GDM1 (cell line): ENCODE measurements at places on chromosomes 2 and 18.
A peak's percentile ranks its signal among the peaks of the same experiment; 100 is the strongest.

GRCh38 chr2:234980451-234981187, 28.8 kb downstream of the SH3BP4 start:
- DNase-seq: no peak

GRCh38 chr2:233064530-233065199, 4.5 kb downstream of the INPP5D start:
- no peak for DNase-seq

DNA sequence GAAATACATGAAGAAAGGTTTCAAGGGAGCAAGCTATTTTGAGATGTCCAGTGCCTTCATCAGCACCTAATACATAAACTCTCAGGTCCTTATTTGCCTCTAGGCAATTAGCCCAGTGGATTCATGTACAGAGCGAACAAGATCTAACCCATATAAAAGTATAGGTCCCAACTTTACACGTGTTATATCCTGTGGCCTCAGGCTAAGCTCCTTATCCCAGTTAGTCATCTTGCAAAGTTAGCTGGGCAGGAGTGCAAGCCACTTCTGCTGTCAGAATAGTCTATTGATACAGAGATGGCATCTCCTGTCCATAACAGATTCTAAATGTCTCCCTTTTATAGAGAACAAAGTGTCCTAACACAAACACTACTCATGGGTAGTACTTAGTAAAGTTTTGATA, 203.9 kb upstream of the PIK3C3 start:
- no peak for DNase-seq

- DNase-seq: no peak
Observed at GRCh38 chr2:41932241-41933045, 115.4 kb upstream of the PKDCC start.

GRCh38 chr2:233456111-233456510, 101.8 kb downstream of the DGKD start:
- DNase-seq: no peak

DNA sequence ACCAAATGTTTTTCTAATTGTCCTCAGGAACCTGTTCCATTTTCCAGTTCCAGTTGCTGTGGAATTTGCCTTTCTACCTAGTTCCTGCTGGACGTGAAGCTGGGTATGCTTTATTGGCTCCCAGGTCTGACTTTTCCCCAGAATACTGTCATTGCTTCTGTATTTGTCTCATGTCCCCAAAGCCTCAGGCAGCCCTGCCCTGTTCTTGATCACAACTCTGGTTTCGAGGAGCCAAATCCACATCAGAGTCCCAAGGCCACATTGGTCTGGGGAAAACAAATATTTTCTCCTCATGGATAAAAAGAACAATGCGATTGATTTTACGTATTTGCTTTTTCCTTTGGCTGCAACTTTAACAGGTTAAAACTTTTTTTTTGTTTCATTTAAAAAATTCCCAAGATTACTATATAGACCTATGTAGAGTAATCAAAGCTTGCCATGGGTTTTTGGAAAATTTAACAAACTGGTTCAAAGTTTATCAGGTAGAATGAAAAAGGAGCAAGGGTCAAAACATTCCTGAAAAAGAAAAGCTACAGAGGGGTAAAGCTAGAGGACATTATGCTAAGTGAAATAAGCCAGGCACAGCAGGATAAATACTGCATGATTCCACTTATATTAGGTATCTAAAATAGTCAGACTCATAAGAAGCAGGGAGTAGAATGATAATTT, 85.2 kb downstream of the MDH1 start:
- DNase-seq: no peak

DNA sequence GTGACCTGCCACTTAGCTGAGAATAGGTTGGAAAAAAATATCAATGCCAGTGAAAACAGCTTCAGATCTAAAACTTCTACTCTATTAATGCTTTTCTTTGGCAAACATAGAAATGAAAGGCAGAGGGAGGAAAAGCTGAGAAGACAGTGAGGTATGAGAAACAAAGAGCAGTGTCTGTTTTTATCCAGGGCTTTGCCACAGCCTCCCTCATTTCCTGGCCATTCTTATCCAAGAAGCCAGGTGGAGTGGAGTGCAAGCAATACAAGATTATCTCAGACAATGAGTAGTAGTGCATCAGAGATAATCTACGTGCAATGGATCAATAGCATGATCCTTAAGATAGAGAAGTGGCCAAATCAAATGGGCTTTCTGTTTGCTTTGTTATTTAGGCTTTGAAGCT, 808.7 kb upstream of the PIK3C3 start:
- DNase-seq: no peak

- DNase-seq: no peak
Observed at GRCh38 chr18:42174909-42175308, 219.9 kb downstream of the PIK3C3 start.

DNA sequence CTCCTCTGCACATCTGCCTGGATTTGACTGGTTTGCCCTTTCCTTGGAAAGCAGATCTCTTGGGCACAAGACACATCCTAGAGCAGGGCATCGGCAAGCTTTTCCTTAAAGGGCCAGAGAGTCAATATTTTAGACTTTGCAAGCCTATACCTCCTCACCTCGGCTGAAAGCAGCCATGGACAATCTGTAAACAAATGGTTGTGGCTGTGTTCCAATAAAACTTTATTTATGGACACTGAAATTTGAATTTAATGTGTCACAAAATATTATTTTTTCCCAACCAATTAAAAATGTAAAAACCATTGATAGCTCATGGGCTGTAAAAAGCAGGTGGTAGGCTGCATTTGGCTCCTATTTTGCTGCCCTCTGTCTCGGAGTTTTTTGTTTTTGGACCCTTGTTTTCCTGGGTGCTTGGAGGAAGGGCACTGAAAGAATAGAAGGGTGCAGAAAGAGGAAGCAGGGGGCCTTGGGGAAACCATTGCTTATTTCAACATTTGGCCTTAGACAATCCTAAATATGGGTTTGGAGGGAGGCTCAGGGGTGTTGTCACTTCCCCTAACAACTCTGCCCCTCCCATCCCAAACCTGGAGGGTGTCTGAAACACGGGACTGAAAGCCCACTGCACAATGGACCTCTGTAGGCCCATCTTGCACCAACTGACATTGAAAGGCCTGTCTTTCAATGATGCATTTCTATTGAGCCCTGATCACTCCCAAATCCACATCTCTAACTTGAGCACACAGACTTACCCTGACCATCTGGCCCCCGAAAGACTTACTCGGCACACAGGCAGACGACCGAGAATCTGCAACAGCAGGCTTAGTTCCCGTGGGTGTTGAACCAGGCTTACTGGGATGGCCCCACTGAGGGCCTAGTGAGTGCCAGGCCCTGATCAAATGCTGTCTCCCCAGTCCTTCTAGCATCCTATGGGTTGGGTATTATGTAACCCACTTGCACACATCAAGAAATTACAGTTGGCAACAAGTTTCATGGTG, 7.1 kb upstream of the ZFP36L2 start:
- DNase-seq: no peak

GRCh38 chr18:29250259-29250658, 1073.3 kb upstream of the CDH2 start:
- no peak for DNase-seq

DNA sequence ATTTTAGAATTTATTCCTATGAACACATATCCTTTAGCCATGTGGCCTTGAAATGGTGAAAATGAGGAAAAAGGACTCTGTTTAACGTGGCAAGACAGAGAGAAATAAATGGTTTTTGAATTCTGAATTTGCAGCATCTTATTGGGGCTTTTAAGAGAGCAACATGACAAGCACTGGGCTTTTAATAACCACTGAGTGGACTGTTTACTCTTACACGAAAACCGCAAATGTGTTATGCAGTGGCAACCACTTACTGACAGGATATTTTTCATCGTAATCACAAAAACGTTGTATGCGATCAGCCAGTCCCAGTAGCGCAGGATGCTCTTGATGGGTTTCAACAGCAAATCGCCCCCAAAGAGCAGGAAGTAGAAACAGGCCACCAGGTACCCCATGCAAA, 226.6 kb downstream of the NAPG start:
- no peak for DNase-seq

DNA sequence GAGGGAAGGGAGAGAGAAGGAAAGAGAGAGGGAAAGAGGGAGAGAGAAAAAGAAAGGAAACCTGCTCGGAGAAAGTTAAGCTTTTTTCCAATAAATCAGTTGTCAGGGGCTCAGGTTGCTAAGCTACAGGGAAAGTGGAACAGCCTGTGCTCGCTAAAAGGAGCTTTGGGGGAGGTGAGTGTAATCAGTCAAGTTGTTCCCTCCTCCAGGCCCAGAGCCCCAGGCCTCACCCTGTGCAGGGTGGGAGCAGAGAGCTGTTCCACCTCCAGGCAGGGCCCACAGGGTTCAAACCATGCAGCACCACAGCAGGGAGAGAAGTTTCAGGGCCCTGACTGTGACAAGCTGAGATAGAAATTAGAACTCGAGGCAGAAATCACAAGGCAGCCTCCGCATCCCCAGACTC, 56.4 kb upstream of the PPP1CB start:
- no peak for DNase-seq

GRCh38 chr2:151843691-151844061, 15.5 kb upstream of the ARL5A start:
- DNase-seq: no peak

GRCh38 chr2:226799211-226799975, at the start of gene IRS1:
IRS1 (minus strand) TSS chr2:226799820; CDS start chr2:226798738, 1,082 bp downstream.
- DNase-seq: no peak

GRCh38 chr18:31490387-31490786, 7.6 kb upstream of the DSG2 start:
- DNase-seq: no peak

DNA sequence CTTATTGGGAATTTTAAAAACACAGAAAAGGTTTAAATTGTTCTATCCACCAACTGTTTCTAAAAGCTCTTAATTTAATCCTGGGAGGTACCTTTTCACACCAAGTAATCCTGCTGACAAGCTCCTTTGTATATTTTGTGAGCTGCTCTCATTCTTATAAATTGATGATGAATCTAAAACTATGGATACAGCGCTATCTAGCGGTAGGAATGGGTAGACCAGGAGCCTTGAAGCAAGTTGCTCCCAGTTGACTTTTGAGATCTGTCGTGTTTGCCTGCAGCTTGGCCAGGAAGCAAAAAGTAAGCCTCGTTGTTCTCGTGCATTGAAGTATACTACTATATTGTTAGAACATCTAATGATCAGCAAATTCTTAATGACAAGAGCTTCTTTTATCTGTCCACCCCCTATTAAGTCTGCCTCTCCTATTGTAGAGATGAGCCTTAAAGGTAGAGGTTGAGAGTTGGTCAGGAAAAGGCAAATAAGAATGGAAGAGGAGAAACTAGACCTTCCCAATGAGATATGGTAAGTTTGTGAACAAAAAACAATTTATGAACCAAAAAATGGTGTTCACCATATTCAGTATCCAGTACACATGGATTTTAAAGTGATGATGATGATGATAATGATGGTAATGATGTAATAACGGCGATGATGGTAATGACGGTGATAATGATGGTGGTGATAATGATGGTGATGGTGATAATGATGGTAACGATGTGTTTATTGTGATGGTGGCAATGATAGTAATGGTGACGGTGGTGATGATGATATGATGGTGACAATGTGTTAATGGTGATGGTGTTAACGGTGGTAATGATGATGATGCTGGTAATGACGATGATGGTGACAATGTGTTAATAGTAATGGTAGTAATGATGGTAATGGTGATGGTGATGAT, 212.1 kb upstream of the NCKAP5 start:
- peak; percentile 31 for DNase-seq

DNA sequence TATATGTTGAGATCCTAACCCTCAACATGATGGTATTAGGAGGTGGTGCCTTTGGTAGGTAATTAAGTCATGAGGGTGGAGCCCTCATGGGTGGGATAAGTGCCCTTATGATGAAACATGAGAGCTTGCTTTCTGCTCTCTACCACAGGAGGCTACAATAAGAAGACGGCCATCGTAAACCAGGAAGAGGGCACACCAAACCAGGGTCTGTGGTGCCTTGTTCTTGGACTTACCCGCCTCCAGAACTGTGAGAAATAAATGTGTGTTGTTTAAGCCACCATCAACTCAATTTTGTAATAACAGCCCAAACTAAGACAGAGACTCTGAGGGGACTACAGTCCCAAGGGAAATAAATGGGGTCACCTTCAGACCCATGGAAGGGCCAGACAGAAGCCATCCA, 52.3 kb downstream of the IRS1 start:
- DNase-seq: no peak

DNA sequence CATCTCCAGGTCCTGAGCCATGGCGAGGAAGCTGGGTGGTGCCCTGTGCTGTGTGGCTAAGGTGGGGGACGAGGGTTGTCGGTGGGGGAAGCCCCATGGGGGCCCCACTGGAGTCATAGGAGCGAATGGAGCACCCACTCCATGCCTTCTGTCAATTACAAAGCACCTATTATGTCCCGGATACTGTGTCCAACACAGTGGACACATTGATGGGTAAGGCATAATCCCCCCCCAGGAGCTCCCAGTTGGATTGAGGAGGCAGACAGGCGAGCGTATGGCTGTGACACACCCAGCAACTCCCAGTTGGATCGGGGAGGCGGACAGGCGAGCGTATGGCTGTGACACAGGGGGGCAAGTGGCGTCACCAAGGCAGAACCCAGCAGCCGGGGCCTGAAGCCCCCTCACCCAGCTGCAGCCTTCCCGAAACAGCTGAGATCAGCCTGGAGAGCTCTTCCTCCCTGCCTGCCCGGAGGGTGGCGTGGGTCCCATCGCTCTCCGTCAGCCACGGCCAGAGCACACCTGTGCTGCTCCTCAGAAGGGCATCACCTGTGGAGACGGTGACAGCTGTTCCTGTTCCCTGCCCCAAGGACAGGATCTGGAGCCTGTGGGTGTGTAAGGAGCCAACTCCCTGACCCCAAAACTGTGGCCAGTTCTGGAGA, 69.6 kb downstream of the HPCAL1 start:
- DNase-seq: no peak

- no peak for DNase-seq
Observed at GRCh38 chr2:160557903-160558302, 64.3 kb upstream of the RBMS1 start.

- DNase-seq: no peak
Observed at GRCh38 chr18:24546307-24546706, 85.9 kb downstream of the HRH4 start.

DNA sequence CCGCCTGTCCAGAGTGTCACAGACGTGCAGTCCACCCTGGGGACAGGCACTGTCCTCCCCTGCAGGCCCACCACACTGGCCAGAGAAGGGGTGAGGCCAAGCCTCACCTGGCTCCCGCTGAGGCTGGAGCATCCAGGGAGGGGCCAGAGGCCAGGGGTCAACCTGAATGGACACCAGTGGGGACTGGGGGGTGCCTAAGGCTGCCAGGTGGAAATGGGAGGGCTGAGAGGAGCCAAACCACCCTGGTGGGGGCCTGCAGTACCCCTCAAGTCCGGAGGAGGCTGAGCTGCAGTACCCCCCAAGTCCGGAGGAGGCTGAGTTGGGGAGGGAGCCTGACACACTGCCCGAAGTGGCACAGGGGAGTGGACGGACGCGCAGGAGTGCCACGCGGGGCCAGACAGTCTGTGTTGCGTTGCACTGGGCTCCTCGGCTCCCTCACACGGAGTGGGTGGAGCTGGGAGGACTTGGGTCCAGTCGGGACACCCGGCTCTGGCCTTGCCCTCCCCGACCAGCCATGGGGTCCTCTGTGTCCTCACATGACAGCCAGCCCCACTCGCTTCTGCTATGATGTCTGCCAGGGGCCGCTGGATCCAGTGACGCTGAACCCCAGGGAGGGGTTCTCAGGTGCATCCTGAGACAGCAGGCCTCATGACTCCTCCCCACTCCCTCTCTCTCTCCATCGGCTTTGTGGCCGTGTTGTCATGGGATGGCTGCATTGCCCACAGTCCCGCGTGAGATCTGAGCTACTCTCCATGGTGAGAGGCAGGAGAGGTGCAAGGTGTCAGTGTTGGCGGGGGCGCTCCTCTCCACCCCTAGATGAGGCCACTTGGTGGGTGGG, 22.3 kb upstream of the GPC1 start:
- DNase-seq: no peak

GRCh38 chr2:119775102-119775501, 15.4 kb downstream of the PTPN4 start:
- DNase-seq: no peak
